Epithelial cell of esophagus (primary cell): ENCODE measurements at places on chromosomes 16 and 17.

GRCh38 chr16:31105677-31106213 lies 2.4 kb upstream of the BCKDK start:
- DNase-seq: peak; percentile 44

GRCh38 chr16:89116341-89117226 lies 22.9 kb downstream of the ACSF3 start:
- peak; percentile 13 for DNase-seq

GRCh38 chr16:3807425-3808123 lies 72.9 kb downstream of the CREBBP start:
- no peak for DNase-seq

DNA sequence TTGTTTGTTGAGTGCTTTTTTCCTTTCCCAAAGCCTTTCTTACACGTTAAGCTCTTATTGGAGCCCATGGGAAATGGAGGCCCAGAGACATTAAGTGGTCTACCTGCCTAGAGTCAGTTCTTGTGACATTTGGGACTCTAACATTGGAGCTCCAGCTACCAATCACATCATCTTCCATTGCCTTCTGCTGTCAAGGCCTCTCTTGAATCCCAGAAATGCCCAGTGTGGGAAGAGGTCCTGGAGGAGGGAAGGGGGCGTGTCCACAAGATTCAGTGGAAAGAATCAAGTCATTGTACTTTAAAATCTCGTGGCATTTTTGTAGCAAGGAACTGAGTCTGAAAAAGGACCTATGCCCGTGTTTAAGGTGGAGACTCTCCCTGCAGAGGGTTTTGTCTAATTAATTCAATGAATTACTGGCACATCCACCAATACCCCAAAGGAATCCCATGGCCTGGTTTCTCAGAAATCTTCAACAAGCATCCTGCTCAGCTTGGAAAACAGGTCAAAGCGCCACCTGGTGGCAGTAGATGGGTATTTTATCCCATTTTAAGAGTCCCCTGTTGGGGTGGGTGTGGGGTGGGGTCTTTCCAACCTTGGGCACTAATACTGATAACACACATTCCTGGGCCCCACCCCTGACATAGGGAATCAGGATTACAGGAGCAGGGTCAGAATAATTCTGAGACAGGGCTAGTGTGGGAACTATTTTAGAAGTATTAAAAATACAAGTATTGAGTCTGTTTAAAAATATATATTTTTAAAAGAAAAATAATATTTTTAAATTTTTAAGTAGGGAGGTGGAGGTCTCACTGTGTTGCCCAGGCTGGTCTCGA lies 24.6 kb downstream of the GPT2 start:
- peak; percentile 65 for DNase-seq

DNA sequence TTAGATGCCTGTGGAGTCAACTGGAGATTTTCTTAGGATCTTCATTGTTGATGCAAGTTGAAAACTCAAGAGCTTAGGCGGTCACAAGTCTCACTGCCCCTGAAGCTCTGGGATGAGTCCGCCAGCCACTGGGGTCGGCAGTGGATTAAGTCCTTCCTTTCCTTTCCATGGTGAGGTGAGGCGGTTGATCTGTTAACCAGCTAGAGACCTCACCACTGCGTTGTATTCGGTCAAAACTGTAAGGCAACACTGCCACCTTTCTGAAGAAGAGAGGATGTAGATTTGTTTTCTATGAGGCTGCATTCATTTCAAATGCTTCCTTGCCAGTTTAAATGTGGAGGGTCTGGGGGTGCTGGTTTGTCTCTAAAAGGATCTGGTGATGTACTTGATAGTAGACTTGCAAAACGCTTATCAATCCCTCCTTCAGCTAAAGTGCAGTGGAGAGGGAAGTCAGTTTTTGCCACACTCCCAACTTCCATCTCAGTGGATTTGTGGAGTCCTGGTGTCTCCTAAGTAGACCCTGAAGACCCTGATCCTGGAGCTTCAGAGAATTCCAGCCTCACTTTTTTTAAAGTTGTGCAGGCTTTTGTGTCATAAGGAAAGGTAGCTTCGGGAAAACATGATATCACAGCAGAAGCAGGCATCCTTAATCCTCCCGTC lies 1.7 kb downstream of the MYOCD start:
- DNase-seq: peak; percentile 57

- no peak for DNase-seq
Measured at GRCh38 chr17:73226556-73227172, 33.8 kb downstream of the COG1 start.
